Naive B cell (primary cell): ENCODE measurements at places on chromosomes 13 and 19.

DNA sequence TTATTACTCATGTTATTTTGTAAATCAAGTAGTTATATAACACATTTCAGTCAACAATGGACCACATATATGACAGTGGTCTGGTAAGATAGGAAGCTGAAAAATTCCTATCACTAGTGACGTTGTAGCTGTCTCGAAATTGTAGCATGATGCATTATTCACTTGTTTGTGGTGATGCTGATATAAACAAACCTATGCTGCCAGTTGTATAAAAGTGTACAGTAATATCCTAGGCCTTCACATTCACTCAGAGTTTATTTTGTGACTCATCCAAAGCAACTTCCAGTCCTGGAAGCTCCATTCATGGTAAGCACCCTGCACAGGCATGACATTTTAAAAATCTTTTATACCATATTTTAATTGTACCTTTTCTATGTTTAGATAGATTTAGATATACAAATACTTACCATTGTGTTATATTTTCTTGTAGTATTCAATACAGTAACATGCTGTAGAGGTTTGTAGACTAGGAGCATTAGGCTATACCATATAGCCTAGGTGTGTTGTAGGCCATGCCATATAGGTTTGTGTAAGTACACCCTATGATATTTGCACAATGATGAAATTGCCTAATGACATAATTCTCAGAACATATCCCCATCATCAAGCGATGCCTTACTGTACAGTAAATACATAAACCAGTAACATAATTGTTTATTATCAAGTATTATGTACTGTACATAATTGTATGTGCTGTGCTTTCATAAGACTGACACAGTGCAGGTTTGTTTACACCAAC is 49.3 kb downstream of the IFT88 start:
- DNase-seq = no peak

- no peak for DNase-seq
These were observed 151.0 kb downstream of the DPF1 start for GRCh38 chr19:38072776-38073750.

DNA sequence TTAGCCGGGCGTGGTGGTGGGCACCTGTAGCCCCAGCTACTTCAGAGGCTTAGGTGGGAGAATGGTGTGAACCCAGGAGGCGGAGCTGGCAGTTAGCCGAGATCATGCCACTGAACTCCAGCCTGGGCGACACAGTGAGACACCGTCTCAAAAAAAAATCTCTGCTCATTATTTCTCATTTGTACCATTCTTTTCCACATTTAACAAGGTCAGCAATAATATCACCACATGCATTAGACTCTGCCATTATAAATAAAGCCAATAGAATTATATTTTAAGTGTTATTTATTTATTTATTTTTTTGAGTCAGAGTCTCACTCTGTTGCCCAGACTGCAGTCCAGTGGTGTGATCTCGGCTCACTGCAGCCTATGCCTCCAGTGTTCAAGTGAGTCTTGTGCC is 24.2 kb downstream of the UGGT2 start:
- DNase-seq = no peak

DNA sequence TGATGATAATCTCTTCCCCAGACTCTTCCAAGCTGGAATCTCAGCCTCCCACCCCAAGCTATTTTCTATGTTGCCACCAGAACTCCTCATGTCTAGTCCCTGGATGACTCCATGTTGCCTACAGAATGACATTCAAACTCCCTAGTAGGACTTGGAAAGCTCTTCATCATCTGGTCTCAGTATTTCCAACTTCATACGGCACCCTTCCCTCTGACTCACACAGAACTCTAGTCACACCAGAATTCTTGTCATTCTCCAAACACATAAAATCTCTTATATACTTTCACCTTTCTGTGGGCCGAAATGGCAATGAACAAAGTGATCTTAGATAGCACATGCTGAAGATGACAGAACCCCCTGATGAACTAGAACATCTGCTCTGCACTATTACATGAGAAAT is 86.2 kb downstream of the CAB39L start:
- no peak for DNase-seq

GRCh38 chr13:59823486-59823885 is 340.2 kb downstream of the DIAPH3 start:
- DNase-seq = no peak
